ENCODE measurements at places on chromosomes 1 and 21. TPM values are rescaled to one million over a fixed set of nuclear protein-coding genes. Genes with fewer than 3 reads are reported as not detected.

GRCh38 chr1:211514030-211514754 lies 22.2 kb upstream of the RD3 start:
- peak; percentile 78 for DNase-seq

The OLIG2 gene
- total RNA-seq = not detected

GRCh38 chr1:4079815-4080214 lies 179.7 kb upstream of the C1orf174 start:
- DNase-seq = no peak

- no peak for DNase-seq
These were observed 24.6 kb upstream of the SLC45A3 start for GRCh38 chr1:205704903-205705302.

GRCh38 chr1:35345439-35345981 lies 77.0 kb downstream of the ZMYM4 start:
- peak; percentile 82 for DNase-seq

- no peak for DNase-seq
These were observed 154.4 kb downstream of the SETD4 start for GRCh38 chr21:35905963-35906345.

DNA sequence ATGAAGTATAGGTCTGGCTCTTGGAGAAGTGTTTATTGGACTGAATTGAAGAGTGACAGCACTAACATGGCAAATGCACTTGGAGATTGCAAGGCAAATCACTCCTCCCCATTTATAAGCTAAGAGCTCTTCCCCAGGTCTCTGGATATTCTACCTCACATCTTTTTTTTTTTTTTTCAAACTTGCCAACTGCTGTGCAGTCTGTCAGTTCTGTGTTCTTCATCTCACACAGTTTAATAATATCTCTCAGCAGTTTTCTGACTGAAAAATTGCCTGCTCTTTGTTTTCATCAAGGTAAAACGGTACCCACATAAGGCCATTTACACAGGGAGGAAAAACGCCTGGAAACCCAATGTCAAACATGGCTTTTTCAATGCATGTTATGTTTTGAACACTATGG lies 186.1 kb upstream of the B3GALT2 start:
- no peak for DNase-seq

The FAM151A gene
- total RNA-seq = not detected

DNA sequence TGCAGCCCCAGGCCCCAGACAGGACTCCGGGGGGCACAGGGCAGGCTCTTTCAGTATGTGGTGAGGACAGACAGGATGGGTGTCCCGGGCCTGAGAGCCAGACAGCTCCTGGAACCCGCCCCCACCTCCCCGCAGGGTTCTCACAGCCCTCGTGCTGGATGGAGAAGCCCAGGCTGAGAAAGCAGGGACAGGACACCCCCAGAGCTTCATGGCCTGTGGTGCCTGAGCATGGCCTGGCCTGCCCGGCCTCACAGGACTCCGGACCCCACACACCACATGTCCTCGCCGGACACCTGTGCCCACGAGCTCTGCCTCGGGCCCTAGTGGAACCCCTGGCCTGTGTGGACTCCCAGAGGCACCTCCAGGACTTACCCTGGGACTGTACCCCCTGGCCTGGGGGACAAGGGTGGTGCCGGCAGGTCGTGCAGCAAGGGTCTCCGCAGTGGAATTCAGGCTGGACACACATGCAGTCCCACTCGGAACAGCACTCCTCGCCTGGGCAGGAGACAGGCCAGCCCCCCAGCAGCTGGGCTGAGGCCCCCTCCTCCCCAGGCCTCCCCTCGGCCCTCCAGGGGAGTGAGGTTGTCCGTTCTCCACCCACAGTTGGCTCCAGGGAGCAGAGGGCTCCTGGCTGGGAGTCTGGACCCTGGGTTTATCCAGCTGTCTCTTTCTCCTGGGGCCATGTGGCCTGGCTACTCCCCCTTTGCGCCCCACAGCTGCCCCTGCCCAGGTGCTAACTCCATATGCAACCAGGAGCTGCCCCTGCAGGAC lies 1.2 kb downstream of the TNFRSF18 start:
- DNase-seq = no peak

GRCh38 chr21:25062061-25062460 lies 545.2 kb downstream of the MRPL39 start:
- no peak for DNase-seq

GRCh38 chr1:59332983-59333382 lies 36.1 kb downstream of the FGGY start:
- DNase-seq = peak; percentile 58

- DNase-seq = peak; percentile 53
These were observed 78.4 kb upstream of the LRRN2 start for GRCh38 chr1:204763773-204764427.

The PRELP gene
- under 0.01 TPM for total RNA-seq

DNA sequence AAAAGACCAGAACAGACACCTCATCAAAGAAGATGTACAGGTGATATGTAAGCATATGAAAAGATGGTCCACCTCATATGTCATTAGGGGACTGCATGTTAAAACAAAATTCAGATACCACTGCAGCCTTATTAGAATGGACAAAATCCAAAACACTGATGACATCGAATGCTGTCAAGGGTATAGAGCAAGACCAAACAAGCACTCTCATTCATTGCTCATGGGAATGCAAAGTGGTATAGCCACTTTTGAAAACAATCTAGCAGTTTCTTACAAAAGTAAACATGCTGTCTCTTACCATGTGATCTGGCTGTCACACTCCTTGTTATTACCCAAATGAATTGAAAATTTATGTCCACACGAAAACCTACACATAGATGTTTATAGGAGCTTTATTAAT lies 426.6 kb upstream of the ESRRG start:
- DNase-seq = no peak

GRCh38 chr1:31410871-31411270 lies 2.1 kb upstream of the SERINC2 start:
- no peak for DNase-seq

The S100A2 gene
- total RNA-seq = 2.2 TPM

The KCNK1 gene
- total RNA-seq = 2.6 TPM

The CFHR1 gene
- not detected for total RNA-seq

The LEFTY2 gene
- total RNA-seq = not detected

The LCA5L gene
- total RNA-seq = 0.97 TPM

- DNase-seq = no peak
These were observed 123.2 kb upstream of the WNT4 start for GRCh38 chr1:22266141-22266540.

The STYXL2 gene
- total RNA-seq = not detected

- DNase-seq = no peak
These were observed 1058.0 kb downstream of the KCNT2 start for GRCh38 chr1:195550071-195550862.

The LYPLA2 gene
- 46.7 TPM for total RNA-seq

DNA sequence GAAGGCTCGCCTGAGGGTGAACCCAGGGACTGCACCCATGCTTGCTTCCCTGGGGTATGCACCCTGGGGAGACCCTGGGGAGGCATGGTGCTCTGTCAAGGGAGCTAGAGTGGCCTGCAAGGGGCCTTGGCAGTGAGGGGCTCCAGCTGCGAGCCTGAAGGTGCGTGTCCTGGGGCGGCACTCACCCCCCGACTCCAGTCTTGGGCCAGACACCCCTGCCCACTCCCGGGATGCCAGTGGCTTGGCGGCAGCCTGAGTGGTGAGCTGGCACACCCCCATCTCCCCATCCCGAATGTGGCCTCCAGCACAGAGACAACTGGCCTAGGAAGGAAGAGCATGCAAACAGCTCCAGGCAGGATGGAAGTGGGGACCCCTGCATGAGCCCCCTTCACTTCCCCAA lies 2.6 kb downstream of the SUMO3 start:
- no peak for DNase-seq

DNA sequence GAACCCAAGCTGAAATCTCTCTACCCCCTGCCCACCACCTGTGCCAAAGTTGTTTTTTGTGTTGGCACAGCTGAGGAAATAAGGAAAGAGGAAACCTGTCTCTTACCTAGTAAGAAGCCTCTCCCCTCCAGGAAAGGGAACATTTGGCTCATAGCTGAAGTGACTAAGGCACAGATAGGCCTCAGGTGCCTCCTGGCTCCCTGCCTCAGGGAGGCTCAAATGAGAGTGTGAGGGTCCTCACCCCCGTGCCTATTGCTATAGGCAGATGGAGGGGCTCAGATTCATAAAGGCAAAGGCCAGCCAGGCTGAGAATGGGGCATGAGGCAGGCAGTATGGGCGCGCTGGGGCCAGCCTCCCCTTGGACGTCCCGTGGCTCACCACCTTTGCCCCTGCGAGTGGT lies 7.4 kb downstream of the SLC30A2 start:
- no peak for DNase-seq

DNA sequence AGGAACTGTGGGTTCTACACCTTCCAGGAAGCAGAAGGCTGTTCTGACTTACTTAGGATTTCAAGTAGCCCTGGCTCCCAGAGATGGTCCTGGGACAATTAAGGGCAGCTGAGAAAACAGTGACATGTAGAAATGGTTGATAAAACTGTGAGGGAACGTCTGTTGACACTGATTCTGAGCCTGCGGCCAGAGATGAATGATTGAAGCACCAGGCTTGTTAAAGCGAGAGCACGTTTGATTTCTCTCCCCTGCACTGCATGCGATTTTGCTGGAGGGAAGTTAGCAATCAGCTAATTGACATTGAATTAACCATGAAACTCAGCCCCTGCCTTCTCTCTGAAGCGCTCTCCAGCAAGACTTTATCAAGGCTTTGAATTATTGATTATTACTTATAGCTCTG lies 29.9 kb upstream of the POU3F1 start:
- DNase-seq = no peak

The HSPB7 gene
- 3.5 TPM for total RNA-seq

DNA sequence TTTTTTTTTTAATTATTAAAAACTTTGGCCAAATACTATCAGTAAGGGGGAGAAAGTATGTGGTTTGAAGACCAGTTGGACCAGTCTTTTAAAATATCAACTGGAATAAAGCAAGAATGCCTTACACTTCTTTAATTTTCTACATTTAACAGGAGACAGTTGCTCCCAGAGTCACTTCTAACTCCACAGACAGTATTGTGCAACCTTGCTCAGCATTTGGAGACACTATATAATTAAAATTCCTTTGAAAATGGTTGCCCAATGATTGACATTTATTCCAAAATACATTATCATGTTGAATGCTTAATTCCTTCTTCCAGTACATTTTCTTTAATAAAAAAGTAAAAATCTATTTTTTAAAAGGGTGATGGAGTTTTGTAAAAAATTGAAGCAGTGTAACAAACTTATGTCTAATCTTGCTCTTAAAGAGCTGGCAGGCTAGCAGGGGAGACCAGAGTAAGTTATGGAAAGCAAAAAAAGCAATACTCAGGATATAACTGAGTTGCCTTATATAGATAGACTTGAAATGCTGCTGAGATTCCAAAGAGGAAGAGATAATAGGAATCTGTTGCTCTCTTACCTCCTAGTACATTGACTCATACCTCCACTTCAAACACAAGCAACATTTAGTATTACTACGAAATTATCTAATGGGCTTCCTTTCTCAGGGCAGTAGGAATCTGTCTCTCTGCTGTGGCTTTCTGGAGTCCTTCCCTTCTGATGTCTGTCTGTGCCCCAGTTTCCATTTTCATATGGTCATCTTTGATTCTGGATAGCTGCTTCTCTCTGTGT lies 69.7 kb upstream of the RGL1 start:
- peak; percentile 59 for DNase-seq

DNA sequence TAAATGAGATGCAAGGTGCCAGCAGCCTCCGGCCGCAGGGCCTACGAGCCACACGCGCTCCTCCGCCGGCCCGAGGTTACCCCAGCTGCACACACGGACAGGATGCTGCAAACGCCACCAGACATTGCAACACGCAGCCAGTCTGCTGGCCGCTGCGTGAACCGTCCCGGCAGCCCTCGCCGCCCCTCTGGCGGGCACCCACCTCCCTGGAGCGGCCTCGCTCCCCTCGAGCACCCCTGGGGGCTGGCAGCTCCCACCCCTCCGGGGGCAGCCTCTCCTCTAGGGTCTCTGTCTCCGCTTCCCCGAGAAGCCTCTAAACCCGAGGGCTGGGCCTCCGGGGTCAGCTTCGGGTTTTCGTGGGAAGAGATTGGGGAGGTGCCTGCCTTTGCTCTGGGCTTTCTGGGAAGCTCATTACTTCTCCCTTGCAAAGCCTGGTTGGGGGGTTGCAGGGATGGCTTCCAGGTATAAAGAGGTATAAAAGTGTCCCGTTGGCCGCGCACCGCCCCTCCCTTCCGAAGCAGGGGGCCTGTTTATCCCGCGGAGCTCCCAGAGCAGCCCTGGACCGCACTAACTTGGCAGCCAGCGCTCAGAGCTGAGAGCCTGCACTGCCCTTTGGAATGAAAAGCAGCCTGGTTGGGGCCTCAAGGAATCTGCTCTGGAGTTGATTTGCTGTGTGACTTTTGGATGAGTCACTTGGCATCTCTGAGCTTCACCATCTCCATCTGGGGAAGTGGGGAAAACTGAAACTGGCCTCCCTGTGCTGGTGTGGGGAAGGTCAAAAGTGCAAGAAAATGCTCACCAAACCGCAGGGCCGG lies 21.8 kb downstream of the DHRS3 start:
- DNase-seq = peak; percentile 99

DNA sequence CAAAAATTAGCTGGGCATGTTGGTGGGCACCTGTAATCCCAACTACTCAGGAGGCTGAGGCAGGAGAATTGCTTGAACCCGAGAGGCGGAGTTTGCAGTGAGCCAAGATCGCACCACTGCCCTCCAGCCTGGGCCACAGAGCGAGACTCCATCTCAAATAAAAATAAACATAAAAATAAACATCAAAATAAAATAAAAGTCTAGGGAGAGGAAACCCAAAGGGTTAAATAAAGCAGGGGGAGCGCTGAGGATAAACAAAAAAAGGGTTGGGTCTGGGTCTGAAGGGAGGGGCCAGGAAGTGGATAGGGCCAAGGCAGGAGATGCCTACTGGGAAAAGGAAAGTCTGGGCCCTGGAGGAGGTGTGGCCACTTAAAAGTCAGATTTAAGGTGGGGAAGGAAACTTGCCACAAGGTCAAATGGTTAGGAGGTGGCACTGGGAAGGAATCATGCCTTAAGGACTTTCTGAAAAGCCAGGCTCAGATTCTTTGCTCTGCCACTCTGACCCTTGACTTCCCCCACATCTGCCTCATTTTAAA lies 150.0 kb downstream of the ADSS2 start:
- DNase-seq = no peak

- no peak for DNase-seq
These were observed 16.5 kb downstream of the DR1 start for GRCh38 chr1:93362237-93362636.

DNA sequence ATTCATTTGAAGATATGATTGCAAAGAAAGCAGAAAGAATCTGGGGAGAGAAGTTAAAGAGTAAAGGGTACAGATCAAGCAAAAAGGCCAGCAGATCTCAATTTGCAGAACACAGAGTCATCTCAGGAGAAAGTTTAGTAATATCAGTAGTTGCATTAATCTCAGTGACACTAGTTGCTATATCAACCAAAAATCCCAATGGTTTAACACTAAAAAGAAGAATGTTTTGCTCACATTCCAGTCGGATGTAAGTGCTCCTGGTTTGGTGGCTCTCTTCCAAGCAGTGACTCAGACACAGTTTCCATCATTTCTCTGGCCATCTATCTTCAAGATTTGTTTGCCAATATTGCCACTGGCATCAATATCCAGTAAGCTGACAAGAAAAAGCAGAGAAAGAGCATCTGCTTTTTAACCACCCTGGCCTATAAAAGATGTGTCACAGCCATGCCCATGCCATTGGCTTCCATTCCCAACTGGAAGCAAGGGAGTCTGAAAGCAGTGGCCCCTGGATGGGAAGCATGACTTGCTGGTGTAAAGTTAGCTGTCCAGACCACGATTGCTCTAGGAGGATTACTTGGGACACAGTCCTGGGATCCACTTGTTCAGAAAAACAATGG lies 45.5 kb upstream of the AIM2 start:
- DNase-seq = peak; percentile 7

- no peak for DNase-seq
These were observed 40.9 kb upstream of the CAMK1G start for GRCh38 chr1:209542585-209542984.

- peak; percentile 74 for DNase-seq
These were observed 10.9 kb upstream of the RGS5 start for GRCh38 chr1:163213626-163214025.

- no peak for DNase-seq
These were observed 16.0 kb downstream of the S100A11 start for GRCh38 chr1:152020849-152021248.
